Stimulated activated CD4-positive, alpha-beta T cell treated with anti-CD3 and anti-CD28 coated beads, Interleukin-1b, Interleukin-23, amount 100 ng/mL, for 4 hours (primary cell): ENCODE measurements at places on chromosomes 1 and 21.

DNA sequence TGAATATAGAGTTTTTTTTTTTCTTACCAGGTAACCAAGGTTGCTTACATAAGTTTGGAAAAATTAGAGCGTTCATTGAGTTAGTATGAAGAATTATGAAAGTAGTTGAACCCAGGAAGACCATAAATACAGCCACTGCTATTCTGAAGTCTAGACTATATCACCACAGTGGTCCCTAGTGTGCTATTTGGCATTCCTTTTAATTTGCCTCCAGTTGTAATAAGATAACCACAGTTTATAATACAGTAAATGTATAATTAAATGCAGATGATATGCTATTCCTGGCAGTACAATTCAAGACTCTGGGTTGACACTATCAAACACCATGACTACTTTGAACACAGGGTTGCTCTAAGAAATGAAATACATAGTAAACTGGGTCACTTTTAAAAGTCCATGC, 270.5 kb downstream of the BRINP2 start:
- no peak for DNase-seq

DNA sequence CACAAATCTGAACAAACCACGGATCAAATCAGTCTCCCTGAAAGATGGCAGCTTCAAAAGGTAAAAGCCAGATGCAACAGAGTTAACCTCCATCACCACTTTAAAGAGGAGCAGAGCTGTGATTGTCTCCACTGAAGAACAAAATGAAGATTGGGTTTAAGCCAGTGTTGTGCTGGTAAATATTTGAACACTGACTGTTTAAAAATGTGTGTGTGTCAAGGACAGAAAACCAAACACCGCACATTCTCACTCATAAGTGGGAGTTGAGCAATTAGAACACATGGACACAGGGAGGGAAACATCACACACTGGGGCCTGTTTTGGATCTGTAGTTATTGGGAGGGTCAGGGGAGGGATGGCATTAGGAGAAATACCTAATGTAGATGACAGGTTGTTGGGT, 83.9 kb downstream of the ST6GALNAC5 start:
- no peak for DNase-seq

GRCh38 chr1:41343790-41344699, 17.2 kb upstream of the FOXO6 start:
- no peak for DNase-seq

DNA sequence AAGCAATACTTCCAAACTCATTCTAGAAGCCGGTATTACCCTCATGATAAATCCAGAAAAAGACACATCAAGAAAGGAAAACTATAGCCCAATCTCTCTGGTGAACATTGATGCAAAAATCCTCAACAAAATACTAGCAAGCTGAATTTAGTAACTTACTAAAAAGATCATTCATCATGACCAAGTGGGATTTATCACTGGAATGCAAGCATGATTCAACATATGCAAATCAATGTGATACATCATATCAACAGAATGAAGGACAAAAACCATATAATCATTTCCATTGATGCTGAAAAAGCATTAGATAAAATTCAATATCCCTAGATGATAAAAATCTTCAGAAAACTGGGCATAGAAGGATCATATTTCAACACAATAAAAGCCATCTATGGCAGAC, 402.9 kb downstream of the TGFB2 start:
- no peak for DNase-seq

- DNase-seq: peak; percentile 5
Observed at GRCh38 chr1:51877434-51878307, 856 bp downstream of the NRDC start.

DNA sequence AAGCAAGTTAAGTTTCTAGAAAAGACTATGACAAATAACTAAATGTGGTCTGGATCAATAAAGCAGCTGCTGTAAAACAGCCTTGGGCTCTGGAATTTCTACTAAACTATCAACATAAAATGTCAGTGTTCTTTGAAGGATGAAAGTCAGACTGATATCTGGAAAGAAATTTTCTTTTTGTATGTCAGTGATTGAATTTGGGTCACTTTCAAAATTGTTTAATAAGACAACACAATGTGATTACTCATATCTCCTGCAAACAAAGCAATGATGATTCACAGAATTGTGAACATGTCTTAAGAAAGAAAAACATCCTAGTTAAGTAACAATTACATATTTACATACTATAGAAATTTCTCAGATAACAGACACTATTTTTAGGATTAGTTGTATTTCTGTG, 826.4 kb downstream of the PLA2G4A start:
- DNase-seq: no peak

DNA sequence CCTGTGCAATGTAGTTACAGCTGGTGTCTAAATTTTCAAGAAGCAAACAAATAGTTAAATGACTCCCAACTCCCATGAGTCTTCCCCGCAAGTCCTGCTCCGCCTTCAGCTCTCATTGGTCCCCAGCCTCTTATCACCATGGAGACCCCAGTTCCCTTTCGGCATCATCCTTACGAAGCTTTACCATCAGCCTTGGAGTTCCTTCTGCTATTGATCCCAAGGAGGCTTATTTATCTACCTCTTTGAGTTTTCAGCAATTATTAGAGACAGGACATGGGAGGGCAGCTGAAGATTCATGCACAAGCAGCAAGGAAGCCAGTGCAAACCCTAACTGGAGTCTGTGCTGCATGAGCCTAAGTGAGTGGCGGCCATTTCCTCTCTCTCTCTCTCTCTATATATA, 12.3 kb downstream of the KCNA2 start:
- DNase-seq: no peak

GRCh38 chr1:68795956-68796355, 299.1 kb upstream of the DEPDC1 start:
- DNase-seq: no peak

- no peak for DNase-seq
Observed at GRCh38 chr1:18339161-18339560, 141.6 kb upstream of the KLHDC7A start.

- DNase-seq: no peak
Observed at GRCh38 chr1:226870026-226870400, 403 bp upstream of the PSEN2 start.

GRCh38 chr1:209587789-209588188, 4.3 kb downstream of the CAMK1G start:
- DNase-seq: no peak

- peak; percentile 36 for DNase-seq
Observed at GRCh38 chr1:86703696-86704457, 499 bp upstream of the SH3GLB1 start.

DNA sequence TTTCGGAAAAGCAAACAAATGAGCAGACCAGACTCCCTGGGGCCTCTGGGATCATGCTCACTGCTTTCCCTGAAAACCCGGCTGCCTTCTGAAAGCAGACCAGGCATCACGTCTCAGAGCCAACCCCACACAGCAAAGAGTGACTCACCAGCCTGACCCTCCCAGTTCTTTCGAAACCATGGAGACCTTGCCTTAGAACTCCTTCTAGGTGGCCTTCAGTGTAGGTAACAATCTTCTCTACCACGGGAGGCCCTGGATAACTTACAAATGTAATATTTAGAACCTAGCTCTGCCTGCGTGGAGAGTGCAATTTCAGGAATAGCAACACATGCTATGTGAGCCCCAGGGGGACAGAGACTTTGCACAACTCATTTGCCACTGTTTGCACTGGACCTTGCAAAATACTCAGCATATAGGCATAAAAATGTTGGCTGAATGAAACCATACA, 105.2 kb downstream of the SUSD4 start:
- no peak for DNase-seq

GRCh38 chr1:162946701-162947100, 85.7 kb upstream of the CCDC190 start:
- no peak for DNase-seq

DNA sequence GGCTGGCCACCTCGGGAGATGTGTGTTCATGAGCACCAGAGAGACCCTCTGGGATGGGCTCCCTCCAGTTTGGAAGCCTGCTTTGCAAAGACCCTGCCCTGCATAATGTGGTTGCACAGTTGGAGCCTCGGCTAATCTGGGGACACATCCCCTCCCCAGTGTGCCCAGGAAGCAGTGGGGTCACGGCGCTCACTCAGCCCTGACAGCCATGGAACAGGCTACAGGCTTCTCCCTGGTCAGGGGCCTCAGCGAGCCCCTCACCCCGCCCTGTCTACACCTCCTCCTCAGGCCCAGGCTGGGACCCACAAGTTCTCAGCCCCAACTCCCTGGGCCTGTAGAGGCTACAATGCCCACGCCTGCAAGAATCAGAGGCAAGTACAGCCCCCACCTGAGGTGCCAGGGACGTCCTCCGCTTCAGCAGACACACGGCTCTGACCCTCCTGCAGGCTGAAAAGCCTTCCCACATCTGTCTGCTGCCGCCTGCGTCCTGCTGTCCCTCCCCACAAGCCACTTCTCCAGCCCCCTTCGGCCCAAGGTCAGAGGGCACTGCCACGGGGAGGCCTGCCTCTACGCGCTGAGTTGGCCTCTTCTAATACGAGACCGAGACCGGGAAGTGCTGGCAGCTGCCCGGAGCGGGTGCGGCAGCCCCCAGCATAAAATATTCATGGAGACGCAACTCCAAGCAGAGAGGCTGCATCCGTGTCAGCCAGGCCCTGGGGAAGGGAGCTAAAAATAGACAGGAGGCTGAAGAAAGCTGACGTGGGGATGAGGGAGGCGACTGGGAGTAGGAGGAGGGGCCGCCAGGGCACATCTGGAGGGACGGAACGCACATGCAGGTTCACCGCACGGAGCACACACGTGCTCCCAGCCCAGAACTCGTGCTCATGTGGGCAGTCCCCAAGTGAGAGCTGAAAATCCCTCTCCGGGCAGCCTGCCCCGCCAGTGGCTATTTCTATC, 15.2 kb upstream of the GPR153 start:
- no peak for DNase-seq

DNA sequence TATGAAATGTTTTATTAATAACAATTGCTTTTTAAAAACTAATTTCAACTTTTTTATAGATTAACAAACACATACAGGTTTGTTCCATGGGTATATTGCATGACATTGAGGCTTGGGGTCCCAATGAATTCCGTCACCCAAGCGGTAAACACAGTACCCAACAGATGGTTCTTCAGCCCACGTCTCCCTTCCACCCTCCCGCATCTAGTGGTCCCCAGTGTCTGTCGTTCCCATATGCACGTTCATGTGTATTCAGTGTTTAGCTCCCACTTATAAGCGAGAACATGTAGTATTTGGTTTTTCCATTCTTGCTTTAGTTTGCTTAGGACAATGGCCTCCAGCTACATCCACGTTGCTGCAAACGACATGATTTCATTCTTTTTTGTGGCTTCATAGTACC, 48.6 kb downstream of the NOS1AP start:
- DNase-seq: no peak

- DNase-seq: no peak
Observed at GRCh38 chr1:90347366-90347765, 352.5 kb downstream of the ZNF326 start.

DNA sequence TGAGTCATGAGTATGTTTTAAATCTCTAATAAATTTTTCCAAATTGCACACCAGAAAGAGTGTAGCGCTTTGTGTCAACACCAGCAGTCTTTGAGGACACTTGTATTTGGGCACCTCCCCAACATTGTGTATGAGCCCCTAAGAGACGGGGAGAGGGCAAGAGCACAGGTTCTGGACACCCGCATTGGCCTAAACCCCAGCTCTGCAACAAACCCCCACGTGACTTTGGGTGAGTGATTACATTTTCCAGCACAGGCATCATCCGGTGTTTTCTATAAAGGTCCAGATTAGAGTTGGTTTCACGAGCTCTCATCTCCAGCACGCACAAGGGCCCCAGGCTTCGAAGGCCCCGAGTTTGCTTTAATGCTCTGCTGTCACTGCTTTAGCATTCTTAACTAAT, 66.3 kb upstream of the SLC45A1 start:
- no peak for DNase-seq

GRCh38 chr1:89548122-89548857, 23.7 kb downstream of the LRRC8B start:
- DNase-seq: no peak

GRCh38 chr1:15958793-15959192, 17.1 kb downstream of the ZBTB17 start:
- DNase-seq: no peak

GRCh38 chr1:235045034-235045690, 83.5 kb downstream of the TOMM20 start:
- DNase-seq: no peak

- no peak for DNase-seq
Observed at GRCh38 chr1:75127916-75128717, 6.1 kb upstream of the LHX8 start.

GRCh38 chr1:84959294-84959693, 37.6 kb downstream of the MCOLN2 start:
- no peak for DNase-seq

- DNase-seq: no peak
Observed at GRCh38 chr1:218634212-218634611, 289.1 kb downstream of the TGFB2 start.
